Kidney (tissue), 22 donors: ENCODE measurements at places on chromosomes 5 and 9.

DNA sequence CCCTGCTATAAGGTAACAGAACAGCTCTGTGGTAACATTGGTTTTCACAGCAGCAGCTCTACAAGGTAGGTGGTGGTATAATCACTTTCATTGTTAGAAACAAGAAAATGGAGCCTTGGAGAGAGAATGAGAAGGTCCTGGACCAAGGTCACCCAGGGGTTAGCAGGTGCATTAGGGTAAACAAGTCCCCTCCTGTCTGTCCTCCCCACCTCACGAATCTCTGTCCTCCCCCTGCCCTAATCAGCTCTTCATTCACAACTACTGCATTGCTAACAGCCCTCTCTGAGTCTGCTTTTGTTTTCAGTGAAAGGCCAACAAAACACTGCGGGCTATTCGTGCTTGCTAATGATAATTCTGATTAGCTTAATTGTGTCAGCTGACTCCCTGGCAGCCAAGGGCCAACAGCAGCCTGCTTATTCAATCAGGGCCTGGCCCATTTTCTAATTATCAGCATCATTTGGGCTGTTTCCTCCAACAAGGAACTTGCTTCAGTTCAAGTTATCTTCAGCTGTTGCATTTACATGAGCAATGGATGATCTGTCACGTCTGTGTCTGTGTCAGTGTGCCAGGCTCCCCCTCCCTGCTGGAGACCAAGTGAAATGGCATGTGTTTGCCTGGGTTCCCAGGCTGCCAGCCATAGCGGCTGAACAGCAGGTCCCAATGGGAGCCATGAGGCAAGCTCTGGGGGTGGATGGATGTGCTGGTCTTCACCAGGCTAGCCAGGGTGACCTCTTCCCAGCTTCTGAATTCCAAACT is 56.7 kb upstream of the EQTN start:
- DNase-seq = no peak

DNA sequence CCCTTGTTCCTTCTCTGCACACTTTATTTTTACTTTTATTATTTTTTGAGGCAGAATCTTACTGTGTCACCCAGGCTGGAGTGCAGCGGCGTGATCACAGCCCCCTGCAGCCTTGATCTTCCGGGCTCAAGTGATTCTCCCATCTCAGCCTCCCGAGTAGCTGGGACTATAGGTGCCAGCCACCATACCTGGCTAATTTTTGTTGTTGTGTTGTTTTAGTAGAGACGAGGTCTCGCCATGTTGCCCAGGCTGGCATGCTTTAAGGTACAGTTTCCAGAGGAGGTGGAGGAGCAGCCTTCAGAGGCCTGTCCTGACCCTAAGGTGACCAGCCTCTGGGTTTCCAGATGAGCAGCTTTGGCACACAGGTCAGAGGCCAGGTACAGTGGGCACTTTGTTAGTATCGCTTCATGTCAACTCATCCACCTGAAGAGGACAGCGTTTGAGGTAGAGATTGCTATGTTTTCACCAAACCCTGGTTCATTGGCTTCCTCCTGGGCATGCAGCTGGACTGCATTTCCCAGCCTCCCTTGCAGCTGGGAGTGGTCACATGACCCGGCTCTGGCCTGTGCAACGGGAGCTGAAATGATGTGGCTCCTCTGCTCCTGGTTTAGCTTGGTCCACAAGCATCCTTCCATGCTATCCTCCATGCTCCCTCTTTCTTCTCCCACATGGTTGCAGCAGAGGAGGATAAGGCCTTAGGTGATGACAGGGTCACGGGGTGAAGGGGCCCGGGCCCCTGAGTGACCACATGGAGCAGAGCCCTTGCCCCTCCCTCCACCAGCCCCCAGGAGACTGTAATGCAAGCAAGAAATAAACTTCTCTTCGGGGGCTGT is 139.3 kb upstream of the IER5L start:
- peak; percentile 80 for DNase-seq

DNA sequence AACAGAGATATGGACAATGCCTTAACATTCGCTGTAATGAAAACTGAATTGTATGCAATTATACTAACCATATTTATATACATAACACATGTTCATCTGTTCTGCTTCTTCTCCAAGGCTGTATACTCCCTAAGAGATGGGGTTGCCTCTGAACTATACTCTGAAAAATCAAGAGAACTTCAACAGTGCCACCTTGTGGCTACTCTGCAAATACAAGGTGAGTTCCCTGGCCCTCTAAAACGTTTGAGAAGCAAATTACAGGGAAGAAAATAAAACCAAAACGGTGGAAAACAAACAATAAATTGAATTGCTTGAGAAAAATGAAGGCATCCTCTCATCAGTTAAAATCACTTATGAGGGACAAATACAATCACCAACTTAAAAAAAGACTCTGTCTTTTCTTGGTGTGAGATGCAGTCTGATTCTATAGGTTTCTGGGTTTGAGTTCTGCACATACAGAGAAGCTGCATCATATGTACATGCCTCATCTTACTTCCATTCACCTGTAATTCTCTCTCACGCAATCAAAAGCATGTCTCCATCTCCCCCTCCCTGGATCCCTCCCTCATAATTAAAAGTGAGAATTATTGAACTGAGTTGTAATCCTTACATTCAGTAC is 98.6 kb downstream of the FBXW11 start:
- DNase-seq = peak; percentile 82

- DNase-seq = no peak
Observed at GRCh38 chr9:84500826-84501225, 160.3 kb upstream of the SLC28A3 start.

DNA sequence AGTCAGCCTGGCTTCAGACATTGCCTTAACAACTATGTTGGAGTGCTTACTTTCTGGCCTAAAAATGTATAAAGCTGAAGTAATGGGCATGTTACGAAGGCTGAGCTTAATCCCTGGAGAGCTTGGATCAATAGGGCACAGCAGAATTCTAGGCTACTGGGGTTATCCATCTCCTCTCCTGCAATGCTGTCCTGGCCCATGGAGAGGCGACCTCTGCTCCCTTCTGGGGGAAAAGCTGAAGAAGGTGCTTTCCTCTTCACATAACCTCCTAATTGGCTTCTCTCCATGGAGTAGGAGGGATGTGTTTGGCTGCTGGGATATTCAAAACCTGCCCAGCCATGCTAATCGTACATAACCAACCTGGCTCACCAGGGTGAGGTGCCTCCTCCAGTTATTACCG is 403.5 kb downstream of the DMRT2 start:
- DNase-seq = no peak

DNA sequence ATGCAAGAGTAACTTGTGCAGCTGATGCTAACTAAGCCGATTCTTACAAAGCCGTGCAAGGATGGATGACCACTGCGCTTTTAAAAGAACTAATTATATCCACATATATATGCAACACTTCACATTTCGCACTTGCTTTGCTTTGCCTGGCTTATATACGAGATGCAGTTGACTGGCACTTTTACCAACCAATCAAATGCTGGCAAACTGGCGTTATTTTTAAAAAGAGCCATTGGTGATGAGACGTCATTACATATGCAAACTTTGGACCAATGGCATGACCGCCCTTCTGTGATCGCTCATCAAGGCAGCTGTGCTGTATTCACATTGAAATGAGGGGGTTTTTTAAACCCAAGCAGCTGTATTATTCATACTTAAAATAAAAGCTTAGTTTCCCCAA is 1147.7 kb upstream of the WWC1 start:
- DNase-seq = no peak

DNA sequence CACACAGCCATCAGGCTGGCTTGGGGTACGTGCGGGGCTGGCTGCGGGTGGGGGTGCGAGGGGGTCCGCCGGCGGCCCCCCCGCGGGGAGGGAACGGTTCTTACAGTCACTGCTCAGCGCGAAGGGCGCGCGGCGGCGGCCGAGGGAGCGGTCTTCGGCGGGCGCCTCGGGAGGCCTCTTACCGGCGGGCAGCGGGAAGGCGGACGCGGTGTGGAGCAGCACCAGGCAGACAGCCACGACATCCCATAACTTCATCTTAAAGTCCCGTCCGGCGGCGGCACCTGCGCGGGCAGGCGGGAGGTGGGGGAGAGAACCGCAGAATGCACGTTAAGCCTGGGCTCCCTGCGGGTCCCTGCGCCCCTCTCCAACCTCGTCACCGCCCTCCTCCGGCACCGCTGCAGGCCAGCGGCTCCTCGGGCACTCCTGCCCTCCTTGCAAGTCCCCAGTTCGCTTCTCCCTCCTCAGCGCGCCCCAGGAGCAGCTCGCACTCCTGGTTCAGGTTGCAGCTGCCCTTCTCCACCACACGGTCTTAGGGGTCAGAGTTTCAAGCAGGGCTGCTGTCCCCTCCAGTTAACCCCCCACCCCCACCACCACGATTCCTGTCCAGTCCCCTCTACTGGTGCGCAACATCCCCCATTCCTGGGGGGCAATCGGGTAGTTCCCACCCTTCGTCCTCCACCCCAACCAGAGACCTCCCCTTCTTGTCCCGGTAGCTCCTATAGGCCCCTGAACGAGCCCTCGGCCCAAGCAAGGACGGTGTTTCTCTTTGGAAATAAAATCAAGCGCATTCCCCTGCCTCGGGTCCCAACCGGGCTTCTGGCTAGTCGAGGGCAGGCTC is 5.1 kb downstream of the GDNF start:
- DNase-seq = peak; percentile 49

DNA sequence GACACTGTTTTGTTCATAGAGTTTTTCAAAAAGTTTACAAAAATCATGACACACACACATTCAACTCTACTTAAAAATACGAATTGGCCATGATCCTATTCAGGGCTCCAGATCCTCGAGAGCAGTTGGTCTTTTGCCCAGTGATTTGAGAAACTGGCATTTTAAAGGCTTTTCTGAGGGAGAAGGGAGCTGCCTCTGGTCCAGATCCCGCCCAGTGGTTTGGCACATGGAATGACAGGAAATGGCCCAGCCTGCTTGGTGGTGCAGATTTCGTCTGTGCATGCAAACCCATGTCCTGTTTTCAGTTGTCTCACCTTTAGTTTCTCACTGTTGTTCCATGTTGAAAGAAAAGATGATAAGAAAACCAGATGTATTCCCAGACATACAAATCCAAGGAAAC is 3.6 kb downstream of the CAMK4 start:
- DNase-seq = no peak

GRCh38 chr9:95211028-95211427 is 106.5 kb downstream of the FANCC start:
- no peak for DNase-seq

GRCh38 chr5:19903611-19904010 is 84.4 kb downstream of the CDH18 start:
- no peak for DNase-seq

GRCh38 chr9:86685556-86685955 is 261.8 kb downstream of the GAS1 start:
- no peak for DNase-seq

- DNase-seq = no peak
Observed at GRCh38 chr5:141732417-141732816, 50.4 kb upstream of the ARAP3 start.

GRCh38 chr5:135229679-135230132 is 169.3 kb downstream of the MACROH2A1 start:
- no peak for DNase-seq

- no peak for DNase-seq
Observed at GRCh38 chr9:133735931-133736330, 2.2 kb downstream of the SARDH start.

DNA sequence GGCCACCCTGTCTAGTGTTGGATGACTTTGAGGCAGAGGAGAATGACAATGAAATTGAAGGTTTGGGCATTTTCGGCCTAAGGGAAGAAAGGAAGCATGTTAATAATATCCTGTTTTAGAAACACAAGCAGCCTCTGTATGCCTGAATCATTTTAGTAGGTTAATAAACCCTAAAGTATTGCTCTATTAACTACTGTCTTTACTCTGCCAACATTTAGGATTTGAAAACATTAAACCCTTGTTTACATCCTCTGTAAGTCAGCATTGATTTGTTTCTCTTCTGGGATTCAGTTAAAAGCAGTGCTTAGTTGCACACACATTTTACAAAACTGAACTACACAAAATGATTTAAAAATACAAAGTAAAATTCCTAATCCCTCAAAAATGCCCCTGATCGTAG is 358.9 kb downstream of the ARRDC3 start:
- DNase-seq = peak; percentile 17

DNA sequence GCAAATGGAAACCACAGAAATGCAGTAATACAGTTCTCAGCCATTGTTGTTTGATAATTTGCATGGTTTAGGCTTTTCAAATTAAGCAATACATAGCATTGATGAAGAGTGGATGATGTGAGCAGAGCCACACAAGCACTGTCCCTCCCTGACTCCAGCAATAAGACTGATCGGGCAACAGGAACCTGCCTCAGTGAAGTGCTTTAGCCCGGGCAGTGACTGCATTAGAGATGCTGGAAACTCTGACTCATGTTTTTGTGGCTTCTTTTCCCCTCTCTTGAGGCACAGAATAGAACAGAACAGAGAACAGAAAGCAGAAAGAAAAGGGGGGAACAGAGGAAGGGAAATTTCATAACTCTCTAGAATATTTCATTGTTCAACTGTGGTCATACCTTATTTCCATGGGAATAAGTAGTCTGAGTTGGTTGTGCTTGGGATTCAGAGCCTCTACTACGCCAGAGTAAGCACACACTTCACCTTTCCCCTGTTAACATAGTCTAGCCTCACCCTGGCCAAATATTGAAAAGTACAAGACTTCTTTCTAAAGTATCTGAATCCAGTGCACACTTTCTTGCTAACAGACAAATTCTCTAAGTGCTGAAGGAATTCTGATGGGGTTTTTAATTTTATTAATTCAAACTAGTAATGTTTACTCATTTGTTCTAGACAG is 164.8 kb upstream of the VCAN start:
- DNase-seq = no peak

DNA sequence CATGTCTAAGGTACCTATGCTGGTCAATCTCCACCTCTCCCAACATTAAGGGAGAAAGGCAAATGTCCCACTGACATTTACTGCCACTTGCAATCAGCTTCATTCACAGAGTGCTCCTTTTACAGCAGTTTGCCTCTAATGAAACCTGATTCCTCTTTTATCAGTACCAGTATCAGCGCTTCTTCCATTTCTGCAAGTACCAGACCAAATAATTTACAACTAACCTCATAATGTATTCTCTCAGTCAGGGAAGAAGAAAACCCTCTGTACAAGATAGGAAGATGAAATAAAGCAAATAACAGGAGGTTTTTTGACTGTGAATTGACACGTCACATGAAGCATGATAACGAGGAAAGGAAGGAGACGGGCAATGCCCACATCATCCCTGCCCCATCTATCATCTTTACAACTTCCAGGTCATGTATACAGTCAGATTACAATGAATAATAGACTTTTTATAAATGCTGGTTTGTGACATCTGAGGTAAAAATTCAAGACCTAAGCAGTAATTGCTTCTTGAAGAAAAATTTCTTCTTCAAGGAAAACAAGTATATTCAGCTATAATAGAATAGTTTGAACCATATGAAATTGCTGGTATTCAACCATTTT is 21.9 kb downstream of the ABITRAM start:
- DNase-seq = no peak
